ENCODE measurements at places on chromosomes 6 and 20. TPM values are rescaled to one million over a fixed set of nuclear protein-coding genes. Genes with fewer than 3 reads are reported as not detected.

The KIAA0408 gene
- 11.2 TPM for polyA plus RNA-seq

The CLIC5 gene
- polyA plus RNA-seq = 17.1 TPM

The VPS16 gene
- polyA plus RNA-seq = 27.3 TPM

The HNF4A gene
- polyA plus RNA-seq = 2.5 TPM

The SNAP91 gene
- polyA plus RNA-seq = 37.5 TPM

The HLA-DOB gene
- polyA plus RNA-seq = 2.3 TPM

The STX7 gene
- polyA plus RNA-seq = 16.2 TPM

The NRN1 gene
- 5.7 TPM for polyA plus RNA-seq

The ECT2L gene
- 1.6 TPM for polyA plus RNA-seq

The PKIB gene
- 5.0 TPM for polyA plus RNA-seq

The BMP5 gene
- 0.12 TPM for polyA plus RNA-seq

The ELOVL4 gene
- polyA plus RNA-seq = 10.6 TPM

The TMEM200A gene
- polyA plus RNA-seq = 5.5 TPM

The RALGAPA2 gene
- 26.9 TPM for polyA plus RNA-seq
